Cortex of kidney (tissue), 1 donor: ENCODE measurements at places on chromosomes 1 and 21.

- no peak for DNase-seq
Observed at GRCh38 chr1:15275921-15276683, 29.1 kb downstream of the FHAD1 start.

DNA sequence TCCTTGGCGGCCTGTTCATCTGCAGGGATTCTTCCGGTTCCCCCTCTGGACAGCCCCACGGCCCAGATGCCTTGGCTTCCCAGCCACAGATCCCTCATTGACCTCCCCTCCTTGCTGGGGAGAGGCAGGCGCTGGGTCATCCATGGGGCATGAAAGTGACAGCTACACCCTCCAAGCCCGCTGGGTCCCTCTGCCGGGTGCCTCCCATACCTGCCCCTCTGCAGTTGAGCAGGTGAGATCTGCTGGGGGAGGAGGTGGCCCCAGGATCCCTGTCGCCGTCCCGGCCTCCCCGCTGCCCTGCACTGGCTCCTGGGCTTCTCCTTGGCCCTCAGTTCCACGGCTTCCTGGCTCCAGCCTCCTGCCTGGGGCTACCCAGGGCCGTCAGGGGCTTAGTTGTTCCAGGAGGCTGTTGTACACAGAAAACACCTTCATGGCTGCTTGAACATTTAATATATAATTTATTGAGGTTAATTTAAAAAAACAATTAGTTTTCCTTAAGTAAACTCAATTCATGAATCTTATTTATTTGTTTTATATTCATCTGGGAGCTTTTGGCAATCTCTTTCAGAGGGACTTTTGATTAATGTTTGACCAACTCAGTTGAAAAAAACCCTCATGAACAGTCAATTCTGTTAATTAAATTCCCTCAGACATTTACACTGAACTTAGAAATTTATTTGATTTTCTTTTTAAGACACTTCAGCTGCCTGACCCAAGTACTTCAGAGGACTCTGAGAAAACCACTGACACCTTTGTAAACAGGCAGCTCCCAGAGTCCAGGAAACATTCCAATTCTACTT is 67.6 kb upstream of the ABCG1 start:
- DNase-seq, result no peak

DNA sequence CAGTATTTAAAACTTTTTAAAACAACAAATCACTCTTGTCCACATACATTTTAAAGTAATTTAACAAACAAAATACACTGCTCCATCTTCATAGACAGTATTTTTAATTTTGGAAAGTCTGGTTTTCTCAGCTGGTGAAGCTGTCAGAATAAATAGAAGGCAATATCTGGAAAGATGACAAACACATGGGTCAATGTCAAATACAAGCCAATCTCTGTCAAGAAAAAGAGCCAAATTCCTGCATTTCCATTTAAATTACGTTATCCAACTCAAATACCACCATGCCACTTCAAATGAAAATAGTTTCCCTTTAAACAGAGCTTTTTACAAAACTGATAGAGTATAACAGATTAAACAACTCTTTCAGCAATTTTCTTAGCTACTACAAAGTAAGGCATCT is 176.5 kb downstream of the RERE start:
- no peak for DNase-seq

DNA sequence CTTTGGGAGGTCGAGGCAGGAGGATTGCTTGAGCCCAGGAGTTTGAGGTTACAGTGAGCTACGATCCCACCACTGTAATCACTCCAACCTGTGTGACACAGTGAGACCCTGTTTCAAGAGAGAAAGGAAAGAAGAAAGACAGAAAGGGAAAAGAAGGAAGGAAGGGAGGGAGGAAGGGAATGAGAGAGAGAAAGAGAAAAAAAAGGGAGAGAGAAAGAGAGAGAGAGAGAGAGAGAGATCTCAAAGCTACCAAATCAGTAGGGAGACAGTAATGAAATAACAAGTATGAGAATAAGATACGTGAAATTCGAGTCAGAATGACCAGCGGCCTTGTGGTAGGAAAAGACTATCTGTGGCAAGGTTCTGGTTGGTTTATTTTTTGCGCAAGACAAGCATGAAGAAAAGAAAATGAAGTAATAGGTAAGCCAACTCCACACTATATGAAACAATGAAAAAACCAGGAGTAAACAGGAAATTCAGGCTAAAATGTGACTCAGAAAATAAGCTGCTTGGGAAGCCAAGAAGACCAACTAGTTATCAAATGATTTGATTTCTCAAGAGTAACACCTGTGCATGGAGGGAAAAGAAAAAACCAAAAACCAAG is 8.9 kb downstream of the MTF1 start:
- DNase-seq, result no peak

GRCh38 chr1:28648008-28648473 is 359 bp upstream of the RNU11 start:
- DNase-seq, result no peak
